ENCODE measurements at places on chromosomes 1 and 21. TPM values are rescaled to one million over a fixed set of nuclear protein-coding genes. Genes with fewer than 3 reads are reported as not detected.

Gene BATF3
- 2.2 TPM for polyA plus RNA-seq

GRCh38 chr21:26055841-26056264 is 114.7 kb downstream of the APP start:
- DNase-seq = no peak

GRCh38 chr1:62904856-62905225 is 120.9 kb downstream of the ATG4C start:
- DNase-seq = no peak

DNA sequence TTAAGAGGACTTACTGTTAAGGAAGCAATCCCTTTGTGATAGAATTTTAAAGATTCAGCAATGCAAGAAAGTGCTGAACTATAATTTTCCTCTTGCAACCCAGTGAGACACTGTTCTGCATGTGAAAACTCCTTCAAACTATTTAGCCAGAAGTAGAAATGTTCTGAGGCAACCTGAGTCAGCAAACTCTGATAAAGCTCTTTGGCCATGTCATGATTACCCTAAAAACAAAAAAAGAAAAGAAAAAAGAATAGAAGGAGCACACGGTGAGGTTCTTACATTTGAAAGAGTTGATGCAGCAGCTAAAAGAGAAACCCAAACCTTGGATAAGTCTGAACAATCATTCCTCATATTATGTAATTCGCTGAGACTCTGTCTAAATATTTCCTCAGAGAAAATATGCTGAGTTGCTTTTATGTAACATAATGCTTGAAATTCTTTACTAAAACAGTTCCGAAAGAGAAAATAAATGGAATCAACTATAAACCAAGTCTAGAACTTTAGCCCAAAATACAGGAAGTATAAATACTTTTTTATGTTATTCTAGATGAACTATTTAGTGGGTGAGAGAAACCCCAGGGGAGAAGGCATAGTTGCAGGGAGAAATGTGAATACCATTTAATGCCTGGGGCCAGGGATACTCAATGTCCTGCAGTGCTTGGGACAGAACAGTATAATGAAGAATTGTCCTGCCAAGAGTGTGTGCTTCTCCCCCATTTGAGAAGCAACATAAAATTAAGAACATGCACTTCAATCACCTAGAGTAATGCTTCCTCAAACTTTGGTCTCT is 60.0 kb downstream of the INTS7 start:
- no peak for DNase-seq

Gene TRPM2
- polyA plus RNA-seq = 1.2 TPM
